ENCODE measurements at places on chromosomes 1 and 21. TPM values are rescaled to one million over a fixed set of nuclear protein-coding genes. Genes with fewer than 3 reads are reported as not detected.

DNA sequence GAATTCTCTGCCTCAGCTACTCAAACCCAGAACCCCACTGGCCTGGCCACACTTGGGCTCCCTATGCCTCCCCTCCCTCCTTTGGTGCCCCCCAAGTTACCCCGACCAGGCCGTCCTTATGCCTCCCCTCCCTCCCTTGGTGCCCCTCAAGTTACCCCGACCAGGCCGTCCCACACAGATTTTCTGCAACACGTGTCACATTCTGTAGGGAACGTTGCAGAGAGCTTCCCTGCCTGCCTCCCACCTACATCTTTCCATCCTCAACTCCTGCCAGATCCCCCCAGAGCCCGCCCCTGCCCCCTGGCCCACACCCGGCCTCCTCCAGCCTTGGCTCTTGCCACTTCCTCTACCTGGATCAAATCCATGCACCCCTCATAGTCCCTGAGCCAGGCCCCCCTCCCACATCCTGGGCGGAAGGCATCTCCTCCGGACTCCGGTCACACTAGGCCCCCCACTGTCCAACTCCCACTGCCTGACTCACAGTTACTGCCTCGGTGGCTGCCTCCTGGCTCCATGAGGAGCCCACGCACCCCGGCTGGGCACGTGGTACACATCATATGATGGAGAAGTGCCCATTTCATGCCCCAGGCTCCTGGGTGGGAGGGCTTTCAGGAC, 41.2 kb downstream of the KCNAB2 start:
- no peak for DNase-seq

GRCh38 chr1:182603646-182604174, 479 bp downstream of the RGS16 start:
- DNase-seq: no peak

- no peak for DNase-seq
These were observed 6.8 kb downstream of the TFF2 start for GRCh38 chr21:42343963-42344510.

GRCh38 chr1:63750721-63751120, 23.1 kb upstream of the ROR1 start:
- no peak for DNase-seq

AUNIP gene
- total RNA-seq: 1.3 TPM

OR2L3 gene
- total RNA-seq: 0.15 TPM

CFHR2 gene
- not detected for total RNA-seq

GRCh38 chr1:26317612-26318337, at the start of gene CD52:
TSS of gene CD52 (plus strand) at chr1:26317958. CDS start at chr1:26318018, 60 bp downstream.
- no peak for DNase-seq

TINAGL1 gene
- not detected for total RNA-seq

DNA sequence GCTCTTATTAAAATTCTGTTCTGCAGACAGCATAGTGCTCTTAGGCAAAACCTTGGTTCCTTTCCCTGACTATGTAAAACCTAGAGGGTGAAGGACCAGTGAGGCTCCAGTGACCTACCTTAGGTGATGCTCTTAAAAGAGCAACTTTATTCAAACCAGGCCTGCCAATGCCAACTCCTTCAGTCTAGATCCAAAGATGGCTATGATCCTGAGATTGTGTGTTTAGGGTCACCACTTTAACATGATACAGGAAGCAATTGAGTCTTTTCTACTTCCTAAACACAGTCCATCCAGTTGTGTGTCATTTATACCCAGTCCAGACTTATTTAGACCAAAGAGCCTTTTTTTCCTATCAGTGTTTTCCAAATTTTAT, 10.8 kb downstream of the MCL1 start:
- no peak for DNase-seq

GRCh38 chr1:118039170-118039569, 109.6 kb downstream of the WDR3 start:
- no peak for DNase-seq

- DNase-seq: no peak
These were observed 134.7 kb downstream of the FAM78B start for GRCh38 chr1:166031932-166032571.

PIK3C2B gene
- 156 TPM for total RNA-seq

HPCA gene
- total RNA-seq: 156 TPM

GRCh38 chr1:167223144-167224103, 2.7 kb downstream of the POU2F1 start:
- no peak for DNase-seq

DNA sequence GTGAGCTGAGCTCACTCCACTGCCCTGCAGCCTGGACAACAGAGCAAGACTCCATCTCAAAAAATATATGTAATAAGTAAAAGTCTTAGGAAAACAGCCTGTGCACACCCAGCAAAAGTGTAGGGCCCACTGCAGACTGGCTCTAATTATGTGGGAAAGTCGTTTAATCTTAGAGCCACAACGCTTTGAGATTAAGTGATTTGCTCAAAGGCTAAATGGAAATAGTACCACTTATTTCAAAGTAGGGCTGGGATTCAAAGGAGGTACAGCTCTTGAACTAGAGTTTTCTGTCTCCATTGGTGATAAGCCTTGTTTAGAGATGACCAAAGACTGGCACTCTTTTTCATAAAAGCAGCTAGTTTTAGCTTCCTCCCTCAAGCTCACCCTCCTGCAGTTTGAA, 2.2 kb downstream of the TACSTD2 start:
- DNase-seq: no peak

- DNase-seq: no peak
These were observed 1003.0 kb downstream of the TTLL7 start for GRCh38 chr1:82995951-82996350.

SLC26A9 gene
- not detected for total RNA-seq

DNA sequence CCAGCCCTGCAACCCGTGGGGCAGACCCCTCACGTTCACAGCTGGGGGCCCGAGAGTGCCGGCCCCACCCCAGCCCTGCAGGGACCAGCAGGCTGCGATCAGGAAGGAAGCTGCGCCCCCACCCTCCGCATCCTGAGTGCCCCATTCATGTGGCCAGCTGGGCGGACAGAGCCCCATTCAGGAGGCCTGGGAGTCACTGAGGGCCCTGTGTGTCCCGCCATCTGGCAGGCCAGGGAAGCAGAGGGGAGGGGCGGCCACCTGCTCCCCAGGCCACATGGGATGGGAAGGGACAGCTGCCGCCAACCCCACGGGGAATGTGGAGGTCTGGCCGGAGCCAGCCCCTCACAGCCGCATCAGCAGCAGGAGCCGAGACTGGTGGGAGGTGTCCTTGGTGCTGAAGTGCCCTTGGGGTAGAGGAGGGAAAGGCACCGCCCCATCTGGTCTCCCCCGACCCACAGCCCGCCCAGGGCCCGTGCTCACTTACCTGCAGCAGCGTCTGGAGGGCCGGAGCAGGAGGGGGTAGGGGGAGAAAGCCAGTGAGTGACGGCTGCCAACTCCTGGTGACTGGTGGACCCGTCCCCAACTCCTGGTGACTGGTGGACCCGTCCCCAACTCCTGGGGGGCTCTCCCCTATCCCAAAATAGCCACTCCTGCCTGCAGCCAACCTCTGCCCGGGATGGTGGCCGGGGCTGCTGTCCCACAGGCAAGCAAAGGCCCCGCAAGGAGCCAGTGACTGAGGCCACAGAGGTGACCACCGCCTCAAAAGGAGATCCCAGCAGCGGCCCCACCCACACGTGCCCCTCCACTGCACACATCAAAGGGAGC, 8.7 kb downstream of the ACAP3 start:
- peak; percentile 96 for DNase-seq

GRCh38 chr1:232969799-232970198, 19.4 kb downstream of the NTPCR start:
- DNase-seq: no peak

DNA sequence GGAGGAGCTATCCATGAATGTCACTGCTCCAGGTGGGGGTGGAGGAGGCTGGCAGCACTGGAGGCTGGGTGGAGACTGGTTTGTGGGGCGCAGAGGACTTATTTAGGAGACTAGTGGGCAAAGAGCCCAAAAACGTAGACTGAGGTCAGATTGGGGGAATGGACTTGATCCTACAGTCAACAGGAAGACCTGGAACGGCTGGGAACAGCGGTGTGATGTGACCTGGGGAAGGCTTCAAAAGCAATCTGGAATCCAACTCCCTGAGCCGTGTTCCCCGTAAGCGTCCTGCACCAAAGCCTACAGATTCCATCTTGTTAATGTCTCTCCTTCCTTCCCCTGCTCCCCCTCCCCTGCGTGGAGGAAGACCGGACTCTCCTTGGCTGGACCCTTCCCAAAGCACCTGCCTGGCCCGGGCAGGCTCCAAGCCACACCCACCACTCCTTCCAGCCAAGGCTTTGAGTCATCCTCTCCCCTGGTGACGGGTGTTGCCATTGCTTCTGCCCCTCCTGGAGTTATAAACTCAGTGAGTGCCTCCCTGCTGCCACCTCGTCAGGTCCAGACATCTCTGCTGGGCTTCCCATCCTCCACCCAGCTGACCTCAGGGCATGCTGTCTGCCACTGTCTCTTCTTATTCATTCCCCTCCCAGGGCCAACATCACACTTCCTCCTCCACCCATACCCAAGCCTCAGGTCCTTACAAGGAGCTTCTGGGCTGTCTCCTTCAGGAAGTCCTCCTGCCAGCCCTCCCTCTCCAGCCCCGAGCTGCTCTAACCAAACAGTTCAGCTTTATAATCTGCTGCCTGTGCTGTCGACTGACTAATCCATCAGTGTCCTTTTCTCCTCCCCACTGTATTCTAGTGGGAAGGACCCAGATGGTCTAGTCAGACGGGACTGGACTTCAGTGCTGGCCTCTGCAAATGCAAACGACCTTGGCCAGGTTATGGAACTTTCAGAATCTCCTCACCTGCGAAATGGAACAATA, 1.6 kb upstream of the CLSTN1 start:
- no peak for DNase-seq

DNA sequence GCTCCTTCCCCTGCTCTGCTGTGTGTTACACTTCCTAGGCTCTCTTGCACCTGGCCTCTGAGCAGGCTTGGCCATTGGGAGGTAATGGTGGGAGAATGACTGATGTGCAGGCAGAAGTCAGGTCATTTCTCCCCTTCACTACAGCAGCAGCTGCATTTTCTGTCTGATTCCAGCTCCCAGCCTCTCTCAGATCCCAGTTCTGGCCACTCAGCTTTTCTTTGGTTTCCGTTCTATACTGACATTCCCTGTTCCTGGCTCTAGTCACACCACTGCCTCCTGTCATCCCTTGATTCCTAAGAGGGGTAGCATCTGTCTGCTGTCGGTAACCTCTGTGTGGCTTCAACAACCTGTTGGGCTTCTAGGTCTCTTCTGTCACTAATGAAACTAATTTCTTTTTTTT, 127.7 kb upstream of the HOOK1 start:
- no peak for DNase-seq

RGS8 gene
- 3.5 TPM for total RNA-seq

GRCh38 chr1:109396871-109397580, 692 bp downstream of the SORT1 start:
- no peak for DNase-seq

GRCh38 chr1:171581766-171582165, 40.3 kb upstream of the MYOCOS start:
- DNase-seq: no peak

- no peak for DNase-seq
These were observed 27.7 kb downstream of the AGO3 start for GRCh38 chr1:35958558-35958957.

DNA sequence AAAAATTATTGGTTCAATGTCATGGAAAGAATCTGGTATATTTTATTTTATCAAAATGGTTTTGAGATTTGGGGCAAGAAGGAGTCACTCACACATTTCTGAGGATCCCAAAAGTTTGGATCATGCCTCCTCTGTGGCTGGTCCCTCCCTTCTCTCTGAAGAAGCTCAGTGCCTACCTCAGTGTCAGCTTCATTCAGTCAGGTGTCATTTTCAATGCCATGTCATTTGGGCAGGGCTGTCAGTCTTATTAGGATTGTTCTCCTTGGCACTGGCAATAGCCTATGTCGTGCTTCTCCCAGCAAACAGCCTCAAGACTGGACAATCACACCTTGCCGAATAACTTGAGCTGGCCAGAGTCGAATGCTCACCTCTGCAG, 264.5 kb upstream of the CAMK1G start:
- no peak for DNase-seq

SLC9C2 gene
- 0.98 TPM for total RNA-seq

DNA sequence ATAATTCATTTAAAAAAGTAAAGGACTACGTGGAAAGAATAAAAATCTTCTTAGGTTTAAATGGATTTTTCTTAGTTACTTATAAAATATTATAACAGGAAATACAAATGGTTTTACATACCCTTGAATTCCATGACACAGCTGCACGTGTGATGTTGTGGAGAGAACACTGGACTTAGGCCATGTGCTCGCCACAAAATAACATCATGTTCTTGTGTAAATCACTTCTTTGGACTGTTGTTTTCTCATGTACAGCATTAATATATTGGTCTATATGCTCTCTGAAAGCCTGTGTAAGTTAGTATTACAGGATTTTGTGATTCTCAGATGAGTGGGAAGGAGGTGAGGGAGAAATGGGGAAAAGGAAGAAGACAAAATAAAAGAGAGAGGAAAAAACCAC, 228.2 kb downstream of the DNM3 start:
- DNase-seq: no peak

DMAP1 gene
- total RNA-seq: 62.6 TPM

DNA sequence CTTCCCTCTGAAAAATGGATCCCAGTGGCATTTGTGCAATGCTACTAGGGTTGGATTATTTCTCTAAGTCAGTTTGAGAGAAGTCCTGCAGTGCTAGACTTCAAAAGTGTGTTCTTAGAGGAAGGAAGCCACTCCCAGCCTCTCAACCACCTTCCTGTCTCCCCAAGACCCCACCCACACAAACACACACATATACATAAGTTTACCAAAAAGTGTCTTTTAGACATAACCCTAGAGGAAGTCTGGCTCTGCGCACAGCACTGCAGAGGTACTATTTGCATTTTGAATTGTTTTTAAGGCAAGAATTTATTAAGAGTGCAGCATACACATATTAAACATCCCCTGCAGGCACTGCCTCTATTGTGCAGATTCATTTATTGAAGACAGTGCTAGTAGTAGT, 127.3 kb downstream of the HHIPL2 start:
- DNase-seq: no peak

DNA sequence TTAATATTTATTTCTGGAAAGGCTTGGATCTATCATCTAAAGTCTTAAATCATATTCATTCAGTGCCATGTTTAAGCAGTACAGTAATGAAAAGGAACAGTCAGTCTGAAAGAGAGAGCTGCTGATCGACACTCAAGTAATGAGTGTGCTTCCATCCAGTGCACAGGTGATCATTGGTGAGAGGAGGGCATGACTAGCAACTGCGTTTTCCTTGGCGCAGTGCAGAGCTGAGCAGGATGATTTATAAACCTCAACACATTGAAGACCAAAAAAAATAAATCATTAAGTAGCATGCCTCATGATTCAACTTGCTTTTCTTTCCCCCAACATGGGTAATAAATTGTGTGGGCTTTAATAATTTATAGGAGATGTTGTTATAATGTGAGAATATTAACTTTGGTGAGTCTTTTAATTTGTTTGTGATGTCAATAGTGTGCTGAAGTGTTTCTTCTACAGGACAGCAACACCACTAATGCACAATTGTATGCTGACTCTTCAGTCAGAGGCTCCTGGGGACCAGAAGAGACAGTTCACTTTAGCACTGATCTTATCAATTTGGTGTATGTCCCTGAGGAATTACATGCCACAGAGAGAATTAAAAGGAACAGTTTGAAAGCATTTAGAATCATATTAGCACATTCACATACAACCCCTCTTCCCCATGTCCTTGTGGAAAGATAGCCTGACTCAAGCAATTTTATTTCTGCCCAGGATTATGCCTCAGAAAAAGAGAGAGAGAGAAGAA, 199.7 kb upstream of the ADGRL2 start:
- DNase-seq: no peak

- no peak for DNase-seq
These were observed 119.0 kb downstream of the PEX14 start for GRCh38 chr1:10593750-10594149.

Data from glutamatergic neuron (in vitro differentiated cells).